Cortex of kidney (tissue), 1 donor: ENCODE measurements at places on chromosomes 13 and 19.

GRCh38 chr13:72505376-72505775 is 222.1 kb downstream of the MZT1 start:
- DNase-seq = no peak

- DNase-seq = no peak
Observed at GRCh38 chr19:13833330-13834243, 38.3 kb downstream of the ZSWIM4 start.

DNA sequence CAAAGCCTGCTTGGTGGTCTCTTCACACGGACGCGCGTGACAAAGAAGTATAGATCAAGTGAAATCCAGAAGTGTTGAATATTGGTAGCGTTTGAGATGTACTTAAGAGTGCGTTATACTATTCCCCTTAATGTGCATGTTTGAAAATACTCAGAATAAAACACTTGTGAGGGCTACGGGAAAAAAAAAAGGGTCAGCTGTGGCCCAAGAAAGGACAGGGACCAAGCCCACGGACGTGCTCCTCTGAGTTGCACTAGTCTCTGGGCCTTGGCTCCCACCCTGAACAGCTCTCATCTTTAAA is 622 bp upstream of the RBM42 start:
- DNase-seq = no peak

- no peak for DNase-seq
Observed at GRCh38 chr13:85650613-85651012, 148.6 kb downstream of the SLITRK6 start.

DNA sequence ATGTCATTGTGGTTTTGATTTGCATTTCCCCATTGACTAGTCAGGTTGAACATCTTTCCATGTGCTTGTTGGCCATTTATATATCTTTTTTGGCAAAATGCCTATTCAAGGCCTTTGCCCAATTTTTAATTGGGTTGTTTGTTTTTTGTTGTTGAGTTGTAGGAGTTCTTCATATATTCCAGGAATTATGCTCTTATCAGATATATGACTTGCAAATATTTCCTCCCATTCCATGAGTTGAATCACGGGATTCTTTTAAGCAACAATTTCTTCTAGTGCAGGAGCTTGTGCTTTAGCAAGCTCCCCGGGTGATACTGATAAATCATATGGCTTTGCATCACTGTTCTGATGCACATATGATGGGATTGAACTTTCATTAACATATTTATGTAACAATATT is 47.0 kb upstream of the FLT1 start:
- DNase-seq = no peak

DNA sequence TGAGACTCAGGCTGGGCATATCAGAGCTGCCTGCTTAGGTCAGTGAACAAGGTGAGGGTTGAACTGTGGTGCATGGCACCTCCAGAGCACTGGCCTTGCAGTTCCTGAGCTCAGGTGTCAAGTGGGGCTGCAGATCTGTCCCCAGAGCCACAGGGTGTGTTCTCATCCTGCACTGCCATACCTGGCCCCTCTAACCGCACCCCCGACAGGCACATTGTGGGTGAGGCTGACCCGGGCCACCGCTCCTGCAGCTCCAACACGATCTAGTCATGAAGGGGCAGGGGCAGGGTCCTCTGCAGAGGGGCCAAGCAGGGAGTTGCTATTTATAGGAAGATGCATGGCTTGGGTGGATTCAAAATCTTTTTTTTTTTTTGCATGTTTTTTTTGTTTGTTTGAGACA is 16.7 kb upstream of the CRTC1 start:
- no peak for DNase-seq

DNA sequence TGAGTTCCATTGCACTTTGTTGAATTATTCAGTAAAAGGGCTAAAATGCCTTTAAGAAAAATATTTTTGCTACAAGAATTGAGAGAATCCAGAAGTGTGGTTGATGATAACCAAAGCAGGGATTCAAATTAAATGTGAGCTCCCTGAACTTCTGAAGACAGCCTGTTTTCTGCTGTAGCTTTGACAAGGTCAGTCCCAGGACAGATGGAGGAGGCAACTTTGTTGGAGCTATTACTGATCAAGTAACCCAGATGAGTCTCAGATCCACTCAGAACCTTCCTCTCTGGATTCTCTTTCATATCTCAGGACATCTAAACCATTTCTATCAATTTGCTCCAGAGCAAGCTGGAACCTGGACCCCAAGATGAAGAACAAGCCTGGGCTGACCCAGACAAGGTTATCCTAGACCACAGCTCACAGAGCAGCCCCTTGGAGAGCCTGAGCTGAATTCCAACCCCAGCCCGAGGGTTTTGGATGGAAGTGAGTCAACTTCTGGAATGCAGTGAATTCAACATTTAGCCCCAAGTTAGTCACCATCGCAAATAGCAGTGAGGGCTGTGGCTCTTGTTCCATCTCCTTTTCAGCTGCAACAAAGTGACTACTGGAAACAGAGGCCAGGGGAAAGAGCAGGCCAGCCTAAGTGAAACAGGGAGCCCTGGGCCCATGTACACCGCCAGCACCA is 137.8 kb upstream of the TSC22D1 start:
- no peak for DNase-seq
